ENCODE measurements at places on chromosomes 5 and 9.
A peak's percentile ranks its signal among the peaks of the same experiment; 100 is the strongest.

GRCh38 chr9:128575916-128576315, 23.5 kb downstream of the SPTAN1 start:
- no peak for DNase-seq

DNA sequence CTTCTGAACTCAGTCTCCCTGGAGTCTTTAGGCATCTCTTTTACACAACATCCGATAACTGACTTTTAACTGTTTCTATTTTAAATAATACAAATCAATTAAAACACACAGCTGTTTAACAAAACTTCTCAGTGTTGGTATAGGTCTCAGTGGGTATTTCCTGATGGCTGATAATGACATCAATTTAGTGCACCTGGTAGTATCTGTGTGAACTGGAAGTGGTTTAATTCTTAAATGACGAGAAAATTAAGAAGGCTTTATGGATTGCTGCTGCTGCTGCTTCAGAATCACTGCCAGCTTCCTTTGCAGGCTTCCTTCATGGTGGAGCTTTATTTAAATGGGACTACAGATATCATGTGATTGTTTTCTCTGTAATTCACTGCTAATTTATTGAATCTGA, 92.3 kb downstream of the RPS23 start:
- no peak for DNase-seq

GRCh38 chr9:5486988-5487387, 23.3 kb upstream of the PDCD1LG2 start:
- DNase-seq, result no peak

GRCh38 chr5:56822981-56823380, 7.6 kb downstream of the MAP3K1 start:
- no peak for DNase-seq

DNA sequence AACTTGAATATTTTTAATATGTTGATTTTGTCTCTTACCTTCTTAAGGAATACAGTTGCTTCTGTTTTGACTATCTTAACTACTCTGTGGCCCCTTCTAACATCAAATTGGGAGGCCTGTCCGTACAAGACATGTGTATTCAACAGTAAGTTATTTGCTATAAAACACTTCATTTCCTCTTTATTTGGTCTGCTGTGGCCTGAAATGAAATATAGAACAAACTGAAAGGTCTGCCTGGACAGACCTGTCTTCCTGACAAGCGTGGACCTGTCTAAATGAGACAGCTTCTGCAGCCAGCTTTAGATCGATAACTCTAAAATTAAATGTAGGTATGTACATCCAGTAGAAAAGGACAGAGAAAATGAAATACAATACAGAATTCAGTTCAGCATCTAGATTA, 2.2 kb upstream of the LPAR1 start:
- no peak for DNase-seq

DNA sequence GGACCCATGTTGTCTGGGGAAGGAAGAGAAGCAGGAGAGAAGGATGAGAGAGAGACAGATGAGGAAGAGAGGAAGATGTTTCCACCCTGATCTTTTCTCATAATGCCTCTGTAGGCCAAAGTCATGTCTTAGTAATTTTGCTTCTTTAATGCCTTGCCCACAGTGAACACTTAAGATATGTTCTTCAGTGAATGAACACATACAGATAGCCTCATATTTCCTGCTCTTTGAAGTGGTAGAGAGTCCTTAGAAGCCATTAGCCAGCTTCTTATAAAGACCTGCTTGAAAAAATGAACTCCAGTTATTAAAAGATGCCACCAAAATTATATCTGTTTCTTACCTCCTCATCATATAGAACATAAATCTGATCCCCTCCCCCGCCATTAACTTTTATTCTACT, 244.4 kb downstream of the CD180 start:
- no peak for DNase-seq

GRCh38 chr9:110555551-110556331, 23.8 kb downstream of the SVEP1 start:
- DNase-seq, result no peak

- DNase-seq, result no peak
Measured at GRCh38 chr9:32644698-32645097, 9.2 kb upstream of the TAF1L start.

- no peak for DNase-seq
Measured at GRCh38 chr5:149046196-149046829, 16.5 kb downstream of the SH3TC2 start.

GRCh38 chr9:37119360-37119759, 1.0 kb upstream of the ZCCHC7 start:
- DNase-seq, result no peak

DNA sequence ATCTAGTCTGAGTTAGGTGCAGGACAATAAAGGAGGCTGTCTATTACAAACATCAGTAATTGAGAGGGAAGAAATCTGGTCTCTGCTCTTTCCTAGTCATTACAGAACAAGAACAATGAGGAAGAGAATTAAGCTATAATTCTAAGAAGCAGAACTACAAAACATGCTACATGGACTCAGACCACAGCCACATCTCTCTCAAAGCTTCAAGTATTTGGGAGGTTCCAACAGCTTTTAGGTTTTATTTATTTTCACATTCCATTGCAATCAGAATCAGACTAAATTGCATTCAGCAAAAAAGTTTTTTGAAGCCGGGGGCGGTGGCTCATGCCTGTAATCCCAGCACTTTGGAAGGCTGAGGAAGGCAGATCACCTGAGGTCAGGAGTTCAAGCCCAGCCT, 1.1 kb upstream of the GRPEL2 start:
- no peak for DNase-seq

- DNase-seq, result no peak
Measured at GRCh38 chr9:76292246-76292645, 102.0 kb downstream of the RFK start.

- no peak for DNase-seq
Measured at GRCh38 chr5:177983763-177984583, 12.1 kb downstream of the PROP1 start.

GRCh38 chr9:134627417-134628353, 13.9 kb upstream of the COL5A1 start:
- DNase-seq, result no peak

GRCh38 chr5:157444224-157444623, 15.8 kb upstream of the NIPAL4 start:
- DNase-seq, result no peak

- no peak for DNase-seq
Measured at GRCh38 chr5:72138943-72139521, 31.8 kb downstream of the MAP1B start.

- DNase-seq, result no peak
Measured at GRCh38 chr5:31362529-31362900, 169.0 kb downstream of the CDH6 start.

DNA sequence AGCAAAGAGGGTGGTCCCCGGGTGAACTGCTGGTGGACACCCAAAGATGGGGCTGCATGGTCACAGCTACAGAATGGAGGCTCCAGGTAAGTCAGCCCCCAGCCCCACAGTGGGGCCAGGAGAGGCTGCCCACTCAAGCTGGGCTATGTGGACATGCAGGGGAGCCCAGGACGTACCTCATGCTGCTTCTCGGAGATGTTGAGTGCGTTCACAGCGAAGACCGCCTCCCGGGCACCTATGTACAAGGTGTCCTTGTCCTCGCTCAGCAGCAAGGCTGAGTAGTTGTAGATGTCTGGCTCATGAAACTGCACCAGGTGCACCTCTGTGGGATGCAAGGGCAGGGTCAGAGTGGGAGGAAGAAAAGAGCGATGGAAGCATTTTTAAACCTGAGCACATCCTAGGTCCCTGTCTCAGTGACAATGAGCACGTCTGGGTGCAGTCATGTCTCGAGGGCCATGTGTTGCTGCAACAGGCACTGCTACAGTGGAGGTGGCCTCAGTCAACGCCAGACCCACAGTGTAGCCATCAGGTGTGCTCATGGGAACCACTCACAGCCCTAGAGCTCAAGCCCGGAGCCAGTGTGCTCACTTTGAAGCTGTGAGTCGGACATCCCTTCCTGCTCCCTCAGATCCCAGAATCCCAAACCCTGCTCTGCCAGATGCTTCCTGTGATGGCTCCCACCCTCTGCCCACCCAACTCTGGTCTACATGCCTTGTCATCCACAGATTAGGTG, 84.6 kb downstream of the SECISBP2 start:
- DNase-seq, result no peak

DNA sequence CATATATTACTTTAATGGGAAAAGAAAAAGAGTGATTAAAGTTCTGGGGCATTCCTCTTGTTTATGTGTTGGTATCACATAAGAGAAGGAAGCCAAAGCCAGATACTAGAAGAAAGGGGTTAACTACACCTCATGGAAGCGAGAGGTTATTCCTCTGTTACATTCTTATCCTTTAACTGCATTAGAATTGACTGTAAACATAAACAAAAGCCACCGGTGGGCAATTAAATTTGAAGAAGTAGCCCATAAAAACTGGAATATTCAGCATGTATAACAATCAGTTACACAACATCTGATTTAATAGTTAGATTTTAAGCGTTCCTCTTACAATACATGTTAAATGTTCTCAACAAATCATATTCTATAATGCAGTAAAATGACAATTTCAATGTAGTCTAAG, 18.8 kb downstream of the POU5F2 start:
- no peak for DNase-seq

- DNase-seq, result no peak
Measured at GRCh38 chr9:133945977-133946753, 46.0 kb downstream of the VAV2 start.

GRCh38 chr9:7967851-7968250, 168.3 kb upstream of the DMAC1 start:
- DNase-seq, result no peak

DNA sequence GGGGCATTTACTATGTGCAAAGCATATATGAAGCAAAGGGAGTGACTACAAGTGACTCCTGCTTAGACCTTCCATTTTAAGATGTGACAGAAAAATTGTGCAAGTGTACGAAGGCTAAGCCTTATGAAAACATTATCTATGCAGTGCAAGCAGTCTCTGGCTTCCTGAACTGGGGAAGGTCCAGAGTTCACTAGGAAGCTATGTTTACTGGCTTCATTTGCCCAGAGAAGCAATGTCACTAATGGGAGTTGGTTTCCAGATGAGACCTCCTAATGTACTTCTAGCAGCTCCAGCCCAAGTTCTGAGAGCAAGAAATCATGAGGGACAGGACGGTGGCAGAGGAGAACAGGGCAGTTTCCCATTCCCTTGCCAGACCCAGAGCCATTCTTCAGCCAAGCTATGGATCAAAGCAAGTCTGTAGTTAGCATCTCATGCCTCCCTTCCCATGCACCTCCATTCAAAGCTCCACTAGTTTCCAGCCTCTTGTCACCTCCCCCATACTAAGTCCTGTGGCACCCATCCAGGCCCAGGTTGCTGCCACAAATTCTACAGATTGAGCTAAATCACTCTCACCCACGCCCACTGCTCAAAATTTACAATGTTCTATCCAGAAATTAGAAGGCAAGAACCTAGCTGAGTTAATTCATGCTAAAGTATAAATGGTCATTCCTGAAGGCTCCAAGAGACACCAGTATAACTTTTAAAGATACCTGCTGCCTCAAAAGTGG, 21.8 kb downstream of the MCTP1 start:
- no peak for DNase-seq

DNA sequence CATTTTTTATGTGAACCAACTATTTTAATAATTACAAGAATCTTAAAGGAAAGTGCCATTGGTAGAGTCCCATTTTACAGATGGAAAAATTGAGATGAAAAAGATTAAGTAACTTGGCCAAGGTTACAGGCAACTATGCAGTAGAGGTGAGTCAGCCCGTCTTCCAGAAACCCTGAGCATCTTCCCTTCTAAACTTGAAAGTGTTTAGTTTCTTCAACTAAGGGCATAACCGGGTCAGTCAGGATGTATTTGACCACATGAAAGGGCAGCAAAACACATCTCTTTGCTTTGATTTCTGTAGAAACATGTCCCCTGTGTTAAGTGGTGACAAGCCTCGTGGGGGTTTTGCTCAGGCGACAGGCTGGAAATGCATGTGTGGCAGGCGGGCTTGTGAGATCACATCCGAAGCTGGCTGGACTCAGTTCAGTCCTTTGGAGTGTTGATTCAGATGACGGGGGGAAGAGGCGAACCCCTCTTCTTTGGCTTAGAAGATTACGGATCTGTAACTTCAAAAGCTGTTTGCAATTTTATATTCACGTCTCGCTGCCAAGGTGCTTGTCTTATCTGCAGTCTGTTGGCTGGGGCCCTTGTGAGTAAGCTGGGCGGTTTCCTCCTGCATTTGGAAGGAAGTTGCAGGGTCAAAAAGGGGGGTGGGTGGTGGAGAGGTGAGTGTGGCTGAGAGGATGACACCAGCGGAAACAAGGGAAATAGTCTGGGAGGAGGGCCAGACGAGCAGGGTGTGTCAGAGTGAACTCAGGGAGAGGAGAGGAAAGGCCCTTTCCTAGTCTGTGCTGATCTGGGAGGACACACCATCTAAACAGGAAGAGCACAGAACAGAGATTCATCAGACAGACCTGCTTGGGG, 78.9 kb upstream of the RPS23 start:
- DNase-seq, result peak; percentile 75

- DNase-seq, result no peak
Measured at GRCh38 chr5:178740921-178741320, 10.5 kb upstream of the ZNF354A start.

GRCh38 chr5:82664732-82665131, 386.6 kb upstream of the RPS23 start:
- no peak for DNase-seq

DNA sequence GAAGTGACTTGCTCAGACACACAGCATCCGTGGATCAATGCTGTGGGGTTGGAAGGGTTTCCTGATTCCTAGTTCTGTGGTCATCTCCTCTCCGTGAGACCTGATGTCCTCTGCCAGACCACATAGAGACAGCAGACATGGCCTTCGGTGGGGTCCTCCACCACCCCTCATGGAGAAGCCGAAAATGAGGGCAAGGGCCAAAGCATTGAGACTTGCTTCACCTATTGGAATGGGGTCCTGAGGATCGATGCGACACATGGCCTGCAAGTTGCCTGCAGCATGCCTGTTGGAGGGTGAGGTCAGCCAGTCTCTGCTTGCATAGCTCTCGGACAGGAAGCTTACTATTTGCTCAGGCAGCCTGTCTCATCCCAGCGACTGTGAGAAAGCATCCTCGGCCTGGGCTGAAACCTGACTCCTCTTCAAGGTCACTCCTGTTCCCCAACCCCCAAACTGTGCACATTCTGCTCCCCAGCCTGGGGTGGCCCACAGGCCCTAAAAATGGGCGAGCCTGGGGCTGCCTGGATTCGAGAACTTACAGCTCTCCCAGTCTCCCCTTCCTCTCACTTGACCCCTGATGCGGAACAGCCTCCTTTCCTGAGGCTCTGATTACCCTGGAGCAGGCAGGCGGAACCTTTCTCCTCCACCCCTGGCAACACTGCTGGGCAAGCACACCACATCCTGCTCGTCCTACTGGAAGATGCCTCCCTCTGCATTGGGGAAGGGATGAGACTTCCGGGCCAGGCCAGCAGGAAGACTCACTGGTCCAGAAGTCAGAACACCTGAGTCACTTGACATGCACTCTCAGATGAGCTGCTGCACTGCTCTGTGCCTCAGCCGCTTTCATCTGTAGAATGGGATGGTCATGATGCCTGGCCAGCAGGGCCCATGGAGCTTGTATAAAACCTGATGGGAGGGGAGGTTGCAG, 186.9 kb downstream of the RGS3 start:
- DNase-seq, result no peak

Data from CD4-positive, alpha-beta T cell treated with Interleukin-1 beta for 1 hour (primary cell).